Activated T-cell treated with anti-CD3 and anti-CD28 coated beads, Interleukin-2, amount 50 U/mL, for 48 hours (primary cell): ENCODE measurements at places on chromosomes 7 and 10.

DNA sequence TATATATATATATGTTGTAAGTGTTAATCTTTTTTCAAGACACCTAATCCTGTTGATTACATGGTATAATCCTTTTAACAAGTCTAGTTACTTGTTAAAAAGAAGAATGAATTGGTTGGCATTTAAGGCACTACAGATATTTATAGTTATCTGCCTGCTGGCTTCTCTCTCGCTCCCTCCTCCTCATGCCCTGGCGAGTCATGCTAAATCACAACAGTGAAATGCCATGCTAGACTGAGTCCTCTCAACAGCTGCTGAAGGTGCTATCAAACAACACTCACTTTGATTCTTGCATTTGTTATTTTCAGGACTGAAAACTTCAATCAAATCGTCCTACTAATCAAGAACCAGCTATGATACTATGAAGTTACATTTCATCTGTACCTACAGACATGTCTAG, 15.4 kb downstream of the NRAP start:
- DNase-seq = no peak

- no peak for DNase-seq
Observed at GRCh38 chr7:90830308-90830707, 234.2 kb downstream of the CDK14 start.

DNA sequence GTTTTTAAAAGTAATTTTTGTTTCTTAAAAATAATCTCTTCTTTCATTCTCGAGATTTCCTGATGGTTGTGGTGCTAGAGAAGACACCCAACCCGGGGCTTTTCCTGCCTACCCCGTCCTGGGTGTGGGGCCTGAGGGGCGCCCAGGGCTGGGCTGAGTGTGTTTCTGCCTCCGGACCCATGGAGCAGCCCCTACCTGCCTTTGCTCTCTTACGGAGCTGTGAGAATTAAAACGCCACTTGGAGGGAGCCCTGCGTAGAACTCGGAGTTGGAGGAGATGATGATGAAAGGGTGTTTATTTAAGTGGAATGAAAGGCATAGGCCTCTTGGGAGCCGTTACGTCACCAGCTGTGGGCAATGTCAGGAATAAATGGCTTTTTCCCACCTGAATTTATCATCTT, 261.8 kb upstream of the SHH start:
- DNase-seq = no peak

DNA sequence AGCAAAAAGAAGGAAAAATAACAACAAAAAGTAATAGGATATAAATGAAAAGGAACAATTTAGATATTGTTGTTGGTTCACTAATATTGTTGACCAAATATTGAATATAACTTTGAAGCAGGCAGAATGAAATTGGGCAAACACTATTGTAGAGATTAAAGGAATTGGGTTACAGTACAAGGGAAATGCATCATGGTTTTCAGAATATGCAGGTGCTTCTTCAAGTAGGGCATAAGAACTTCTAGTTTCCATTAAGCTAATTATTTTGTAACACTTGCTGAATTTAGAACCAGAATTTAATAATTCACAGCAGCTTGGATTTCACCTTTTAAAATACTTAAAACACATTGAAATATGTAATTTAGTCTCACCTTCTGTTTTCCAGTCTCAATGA, 36.5 kb downstream of the RPA3 start:
- DNase-seq = no peak

DNA sequence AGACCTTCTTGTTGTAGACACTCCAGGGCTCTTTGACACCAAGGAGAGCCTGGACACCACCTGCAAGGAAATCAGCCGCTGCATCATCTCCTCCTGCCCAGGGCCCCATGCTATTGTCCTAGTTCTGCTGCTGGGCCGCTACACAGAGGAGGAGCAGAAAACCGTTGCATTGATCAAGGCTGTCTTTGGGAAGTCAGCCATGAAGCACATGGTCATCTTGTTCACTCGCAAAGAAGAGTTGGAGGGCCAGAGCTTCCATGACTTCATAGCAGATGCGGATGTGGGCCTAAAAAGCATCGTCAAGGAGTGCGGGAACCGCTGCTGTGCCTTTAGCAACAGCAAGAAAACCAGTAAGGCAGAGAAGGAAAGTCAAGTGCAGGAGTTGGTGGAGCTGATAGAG, 5.5 kb downstream of the GIMAP7 start:
- peak; percentile 70 for DNase-seq

DNA sequence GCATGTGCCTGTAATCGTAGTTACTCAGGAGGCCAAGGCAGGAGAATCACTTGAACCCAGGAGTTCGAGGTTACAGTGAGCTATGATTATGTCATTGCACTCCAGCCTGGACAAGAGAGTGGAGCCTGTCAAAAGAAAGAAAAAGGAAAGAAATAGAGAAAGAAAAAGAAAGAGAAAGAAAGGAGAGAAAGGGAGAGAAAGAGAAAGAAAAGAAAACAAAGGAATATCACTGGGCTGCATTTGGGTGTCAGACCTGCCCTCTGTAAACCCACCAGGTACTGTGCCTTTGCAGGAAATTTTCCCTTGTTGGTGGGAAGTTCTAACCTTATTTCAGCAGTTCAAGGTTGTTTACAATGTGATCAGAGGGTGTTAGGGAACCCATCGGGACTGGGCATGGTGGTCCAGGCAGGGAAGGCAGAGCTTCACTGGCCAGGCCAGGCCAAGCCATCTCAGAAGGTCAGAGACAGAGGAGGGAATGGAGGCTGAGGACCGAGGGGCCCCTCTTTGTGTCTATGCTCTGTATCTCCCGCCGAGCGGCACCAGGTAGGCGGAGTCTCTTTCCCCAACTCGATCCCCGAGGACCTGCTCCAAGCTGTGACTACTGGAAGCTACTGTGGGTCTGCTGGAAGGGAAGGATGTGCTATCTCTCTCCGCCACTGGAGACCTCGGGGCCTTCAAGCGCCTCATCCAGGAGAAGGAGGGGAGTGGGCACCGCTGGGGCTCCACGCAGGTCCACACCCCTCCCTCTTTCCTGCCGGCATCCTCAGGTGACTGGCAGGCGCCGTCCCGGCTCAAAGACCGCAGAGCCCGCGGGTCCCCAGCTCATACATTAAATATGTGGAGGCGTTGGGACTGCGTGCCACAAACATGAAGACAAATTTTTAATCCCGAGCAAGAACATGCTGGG, 15.2 kb upstream of the KAZALD1 start:
- no peak for DNase-seq
